ENCODE measurements at places on chromosomes 4 and X. TPM values are rescaled to one million over a fixed set of nuclear protein-coding genes. Genes with fewer than 3 reads are reported as not detected.

DNA sequence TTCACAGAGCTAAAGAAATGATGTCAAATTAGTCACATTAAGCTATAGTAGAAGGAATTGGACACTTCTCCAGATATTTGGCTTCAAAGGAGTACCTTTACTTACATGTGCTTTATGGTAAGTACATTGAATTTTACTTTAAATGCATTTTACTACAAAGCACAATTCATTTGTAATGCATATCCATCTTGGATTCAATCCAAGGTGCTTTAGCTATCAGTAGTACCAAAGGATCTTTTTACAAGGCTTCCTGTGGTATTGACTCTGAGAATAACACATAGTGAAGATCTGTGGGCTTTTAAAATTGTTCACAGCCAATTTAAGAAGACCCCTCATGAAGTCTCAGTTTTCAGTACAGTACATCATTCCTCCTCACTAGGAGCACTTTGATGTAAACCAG is 13.2 kb downstream of the THAP6 start:
- DNase-seq = no peak

Gene PAGE3
- total RNA-seq = not detected

- DNase-seq = no peak
These were observed 162.1 kb downstream of the SMIM20 start for GRCh38 chr4:26076000-26076587.

DNA sequence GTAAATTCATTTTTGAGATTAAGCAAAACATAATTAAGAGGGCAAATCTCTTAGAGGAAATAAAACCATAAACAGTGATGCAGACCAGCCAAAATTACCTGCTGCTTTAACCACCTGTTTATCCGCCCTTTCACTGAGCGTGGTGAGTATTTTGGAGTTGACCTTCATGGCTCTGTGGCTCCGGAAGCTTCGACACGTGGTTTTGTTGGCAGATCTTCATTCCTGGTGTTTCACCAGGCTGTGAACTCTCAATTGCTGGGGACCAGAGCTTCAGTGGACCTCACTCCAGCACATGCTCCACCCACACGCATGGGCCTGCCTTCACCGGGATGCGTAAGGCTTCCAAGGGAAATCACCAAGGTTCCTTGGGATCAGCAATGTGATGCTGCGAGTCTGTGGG is 83.8 kb downstream of the FHDC1 start:
- DNase-seq = peak; percentile 55

Gene GPC3
- 0.18 TPM for total RNA-seq

- no peak for DNase-seq
These were observed 1674.0 kb upstream of the PCDH7 start for GRCh38 chr4:29046186-29046585.

Gene GK
- 15.9 TPM for total RNA-seq

Gene TBC1D8B
- total RNA-seq = 4.3 TPM

DNA sequence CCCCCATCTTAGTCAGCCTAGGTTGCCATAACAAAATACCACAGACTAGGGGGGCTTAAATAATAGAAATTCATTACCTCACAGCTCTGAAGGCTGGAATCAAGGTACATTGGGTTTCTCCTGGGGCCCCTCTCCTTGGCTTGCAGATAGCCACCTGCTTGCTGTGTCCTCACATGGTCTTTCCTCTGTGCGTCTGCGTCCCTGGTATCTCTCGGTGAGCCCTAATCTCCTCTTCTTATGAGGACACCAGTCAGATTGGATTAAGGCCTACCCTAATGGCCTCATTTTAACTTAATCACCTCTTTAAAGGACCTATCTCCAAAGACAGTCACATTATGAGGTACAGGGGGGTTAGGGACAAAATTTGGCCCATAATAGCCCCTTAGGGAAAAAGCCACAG is 98.0 kb downstream of the SH3KBP1 start:
- no peak for DNase-seq

DNA sequence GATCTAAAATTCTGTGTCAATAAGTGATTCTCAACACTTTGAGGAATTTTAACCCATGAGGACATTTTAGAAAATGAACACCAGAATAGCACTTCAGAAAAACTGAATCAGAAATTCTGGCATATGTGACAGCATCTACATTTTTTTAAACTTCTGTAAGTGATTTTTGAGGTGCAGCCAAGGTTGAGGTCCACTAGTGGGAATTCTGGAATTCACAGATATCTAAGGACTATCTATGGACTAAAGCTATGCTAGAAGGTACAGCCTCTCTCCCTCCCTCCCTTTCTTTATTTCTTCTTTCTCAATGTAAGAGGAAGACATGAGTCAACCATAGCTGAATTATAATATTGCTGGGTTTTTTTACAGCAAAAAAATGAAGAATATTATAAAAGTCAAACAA is 508.2 kb upstream of the ATOH1 start:
- no peak for DNase-seq

DNA sequence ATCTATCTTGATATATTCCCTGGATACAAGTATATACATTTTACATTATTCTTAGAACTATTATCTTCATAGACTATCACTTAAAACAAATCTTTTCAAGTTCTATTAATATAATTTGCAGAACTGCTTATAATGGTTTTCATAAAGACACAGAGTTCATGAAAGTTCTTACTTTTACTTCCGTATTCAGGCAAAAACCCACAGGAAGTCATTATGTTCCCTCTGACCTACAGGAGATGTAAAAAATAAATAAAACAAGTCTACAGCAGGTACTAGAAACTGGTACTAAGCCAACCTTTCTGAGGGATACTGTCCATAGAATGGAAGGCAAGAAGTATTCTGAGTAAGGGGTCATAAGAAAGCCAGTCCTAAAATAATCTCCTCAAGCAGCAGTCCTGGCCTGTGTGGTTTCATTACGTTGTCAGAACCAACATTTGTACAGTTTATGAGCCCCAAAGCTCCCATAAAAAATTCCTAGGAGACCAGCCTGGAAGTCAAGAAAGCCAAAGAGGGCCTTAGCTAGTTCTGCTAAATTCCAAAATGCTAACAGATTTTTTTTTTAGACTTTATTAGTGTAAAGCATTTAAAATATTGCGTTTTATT is 68.6 kb downstream of the CAMK2D start:
- DNase-seq = no peak

GRCh38 chr4:3705236-3705987 is 60.8 kb upstream of the ADRA2C start:
- DNase-seq = no peak

DNA sequence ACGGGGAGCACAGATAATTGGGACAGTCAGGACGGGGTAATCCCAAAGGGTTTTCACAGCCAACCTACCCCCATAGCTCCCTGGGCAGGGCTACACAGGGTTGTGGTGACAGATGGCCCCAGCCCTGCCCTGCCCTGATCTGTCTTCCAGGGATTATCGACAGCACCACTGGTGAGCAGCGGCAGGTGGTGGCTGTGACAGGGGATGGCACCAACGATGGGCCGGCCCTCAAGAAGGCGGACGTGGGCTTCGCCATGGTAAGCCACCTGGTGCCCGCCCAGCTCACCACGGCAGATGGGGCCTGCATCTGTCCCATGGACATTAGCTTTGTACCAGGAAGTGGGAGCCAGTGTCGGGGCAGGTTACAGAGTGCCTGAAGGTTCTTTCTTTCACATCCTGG is 39.3 kb downstream of the ATP2B3 start:
- DNase-seq = no peak

Gene FUNDC1
- total RNA-seq = 20.4 TPM

DNA sequence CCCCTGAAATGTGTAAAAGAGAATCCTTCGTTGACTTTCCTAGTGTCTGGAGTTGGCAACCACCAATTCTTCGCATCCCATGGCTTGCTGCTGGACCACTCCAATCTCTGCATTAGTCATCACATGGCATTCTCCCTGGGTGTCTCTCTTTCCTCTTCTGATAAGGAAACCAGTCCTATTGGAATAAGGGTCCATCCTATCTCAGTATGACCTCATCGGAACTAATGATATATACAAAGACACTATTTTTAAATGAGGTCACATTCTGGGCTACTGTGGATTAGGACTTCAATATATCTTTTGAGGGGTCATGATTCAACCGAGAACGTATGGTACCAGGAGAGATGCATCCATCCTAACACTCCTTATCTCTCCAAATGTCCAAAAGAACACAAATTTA is 259.1 kb upstream of the CPEB2 start:
- no peak for DNase-seq

Measured in dorsolateral prefrontal cortex (tissue), 122 donors.